ENCODE measurements at places on chromosomes 3 and 15.

GRCh38 chr15:91135201-91136130 is 35.4 kb downstream of the SV2B start:
- peak; percentile 60 for DNase-seq

GRCh38 chr15:62150445-62150844 is 14.6 kb downstream of the C2CD4B start:
- no peak for DNase-seq

DNA sequence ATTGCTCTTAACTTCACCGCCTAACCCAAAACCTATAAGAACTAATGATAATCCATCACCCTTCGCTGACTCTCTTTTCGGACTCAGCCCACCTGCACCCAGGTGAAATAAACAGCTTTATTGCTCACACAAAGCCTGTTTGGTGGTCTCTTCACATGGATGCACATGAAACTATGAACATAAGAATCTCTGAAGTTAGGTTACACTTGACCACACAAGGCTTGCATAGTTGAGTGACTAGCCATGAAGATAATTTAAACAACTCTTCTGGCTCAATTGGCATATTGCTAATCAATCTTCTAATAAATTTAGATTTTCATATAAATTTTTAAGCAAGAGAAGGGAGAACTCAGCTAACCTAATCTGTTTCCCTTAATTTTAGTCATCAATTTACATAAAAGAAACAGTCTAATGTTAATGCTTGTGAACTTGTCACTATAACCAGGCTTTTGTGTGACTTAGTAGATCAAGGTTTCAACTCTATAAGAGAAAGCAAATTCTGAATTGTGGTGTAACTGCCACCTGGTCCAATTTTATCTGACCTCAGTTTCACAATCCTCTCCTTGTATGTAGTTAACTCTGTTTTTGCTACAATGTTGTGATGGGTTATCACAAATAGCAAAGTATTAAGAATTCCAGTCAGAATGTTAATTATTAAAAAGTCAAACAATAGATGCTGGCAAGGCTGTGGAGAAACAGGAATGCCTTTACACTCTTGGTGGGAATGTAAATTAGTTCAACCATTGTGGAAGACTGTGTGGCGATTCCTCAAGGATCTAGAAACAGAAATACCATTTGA is 82.0 kb downstream of the HHLA2 start:
- no peak for DNase-seq

- no peak for DNase-seq
Measured at GRCh38 chr3:7625021-7625420, 764.1 kb downstream of the GRM7 start.

GRCh38 chr15:92809880-92810361 is 90.2 kb upstream of the CHD2 start:
- peak; percentile 51 for DNase-seq

GRCh38 chr3:38311476-38311875 is 29.4 kb downstream of the SLC22A14 start:
- DNase-seq = no peak

DNA sequence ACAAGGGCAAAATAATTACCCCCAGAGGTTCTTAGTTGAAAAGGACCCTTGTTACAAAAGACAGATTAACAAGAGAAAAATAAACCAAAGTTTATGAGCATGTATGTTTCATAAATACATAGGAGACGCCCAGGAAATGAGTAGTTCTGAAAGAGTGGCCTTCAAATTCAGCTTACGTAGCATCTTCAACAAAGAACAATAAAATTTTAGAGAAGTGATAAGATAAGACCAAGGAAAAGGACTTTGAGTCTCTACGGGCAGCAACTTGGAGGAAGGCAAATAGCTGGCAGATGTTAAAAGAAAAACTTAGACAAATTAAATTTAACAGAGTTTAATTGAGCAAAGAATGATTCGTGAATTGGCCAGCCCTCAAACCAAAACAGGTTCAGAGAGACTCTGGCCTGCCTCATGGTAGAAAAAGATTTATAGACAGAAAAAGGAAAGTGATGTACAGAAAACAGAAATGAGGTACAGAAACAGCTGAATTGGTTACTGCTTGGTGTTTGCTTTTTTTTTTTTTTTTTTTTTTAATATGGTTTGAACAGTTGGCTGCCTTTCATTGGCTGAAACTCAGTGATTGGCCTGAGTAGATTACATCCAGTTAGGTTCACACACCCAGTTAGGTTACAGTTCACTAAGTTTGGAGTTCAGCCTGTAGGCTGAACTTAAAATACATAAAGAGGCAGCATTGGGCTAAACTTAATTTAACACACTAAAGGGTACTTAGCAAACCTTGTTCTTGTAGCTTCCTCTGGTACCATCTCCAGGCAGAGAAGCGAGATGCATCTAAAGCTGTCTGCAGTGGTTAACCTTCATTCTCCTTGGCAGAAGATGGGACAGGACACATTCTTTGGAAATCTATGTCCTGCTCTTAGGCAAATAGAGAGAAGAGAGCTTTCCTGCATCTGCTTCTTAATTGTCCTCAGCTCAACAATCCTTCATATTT is 23.2 kb downstream of the C2CD4B start:
- DNase-seq = no peak

DNA sequence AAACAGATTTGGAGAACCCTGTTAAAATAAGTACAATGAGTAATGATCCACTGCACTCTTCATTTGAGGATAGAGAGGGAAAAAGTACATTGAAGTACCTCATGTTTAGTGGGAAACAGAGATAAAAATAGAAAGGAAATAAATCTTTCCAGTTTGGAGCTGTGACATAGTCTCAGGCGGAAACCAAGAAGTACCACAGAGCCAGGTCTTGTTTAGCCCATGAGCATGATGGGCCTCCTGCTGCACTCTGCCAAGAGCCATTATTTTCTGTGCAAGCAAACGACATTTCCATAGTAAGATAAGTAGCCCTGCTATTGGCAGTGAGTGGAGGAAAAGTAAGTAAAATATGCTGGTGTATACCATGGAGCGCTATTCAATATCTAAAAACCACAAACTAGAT is 796.1 kb downstream of the TBL1XR1 start:
- DNase-seq = no peak

DNA sequence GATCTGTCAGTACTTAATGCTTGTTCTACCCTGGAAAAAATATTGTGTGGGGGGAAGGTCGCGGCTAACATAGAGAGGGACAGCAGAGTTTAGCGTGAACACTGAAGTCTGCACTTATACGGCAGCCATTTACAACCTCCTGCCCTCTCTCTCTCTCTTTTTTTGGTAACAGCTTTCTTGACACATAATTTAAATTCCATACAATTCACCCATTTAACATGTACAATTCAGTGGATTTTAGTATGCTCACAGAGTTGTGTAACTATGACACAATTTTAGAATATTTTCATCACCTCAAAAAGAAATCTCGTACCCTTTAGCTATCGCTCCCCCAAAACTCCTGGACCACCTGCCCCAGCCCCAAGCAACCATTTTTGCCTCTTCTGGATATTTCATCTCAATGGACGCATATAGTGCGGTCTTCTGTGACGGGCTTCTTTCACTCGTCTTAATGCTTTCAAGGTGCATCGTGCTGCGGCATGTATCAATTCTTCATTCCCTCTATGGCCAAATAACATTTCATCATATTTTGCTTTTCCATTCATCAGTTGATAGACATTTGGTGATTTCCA is 141.8 kb downstream of the XXYLT1 start:
- no peak for DNase-seq

DNA sequence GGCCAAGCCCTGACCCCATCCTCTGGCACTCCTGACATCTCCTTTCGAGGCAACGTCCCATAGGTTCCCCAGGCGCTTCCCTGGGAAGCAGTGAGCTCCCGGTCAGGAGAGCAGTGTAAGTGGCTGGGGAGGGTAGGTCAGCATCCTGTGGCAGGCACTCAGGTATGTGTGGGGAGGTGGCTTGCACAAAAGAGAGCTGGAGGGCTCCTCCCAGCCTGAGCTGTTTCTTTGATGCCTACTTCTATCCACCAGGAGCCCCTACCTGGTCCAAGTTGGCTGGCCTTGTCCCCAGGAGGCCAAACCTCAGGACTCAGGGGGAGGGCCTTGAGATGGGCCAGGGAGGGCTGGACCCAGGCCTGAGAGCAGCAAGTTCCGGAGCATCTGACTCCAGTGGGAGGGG is 31.7 kb upstream of the LINGO1 start:
- DNase-seq = no peak

DNA sequence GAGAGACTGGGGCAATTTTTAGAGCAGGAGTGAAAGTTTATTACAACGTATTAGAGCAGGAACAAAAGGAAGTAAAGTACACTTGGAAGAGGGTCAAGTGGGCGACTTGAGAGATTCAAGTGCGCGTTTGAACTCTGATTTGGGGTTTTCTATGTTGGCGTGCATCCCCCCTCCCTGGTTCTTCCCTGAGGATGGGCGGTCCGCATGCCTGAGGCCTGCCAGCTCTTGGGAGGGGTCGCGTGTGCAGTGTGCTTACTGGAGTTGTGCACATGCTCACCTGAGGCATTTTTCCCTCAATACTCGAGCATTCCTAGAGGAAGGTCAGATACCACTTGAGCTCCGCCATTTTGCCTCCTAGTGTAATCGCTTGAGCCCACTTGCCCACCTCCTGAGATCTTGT is 10.4 kb upstream of the CHAC1 start:
- no peak for DNase-seq

GRCh38 chr3:107684431-107684925 is 161.7 kb downstream of the BBX start:
- no peak for DNase-seq

Measured in GM10248 (cell line).